ENCODE measurements at places on chromosomes 4 and X. TPM values are rescaled to one million over a fixed set of nuclear protein-coding genes. Genes with fewer than 3 reads are reported as not detected.

Gene SLC10A4
- 3.5 TPM for total RNA-seq

Gene ZFP42
- not detected for total RNA-seq

Gene KLHL4
- total RNA-seq, result 11.8 TPM

Gene CT45A5
- not detected for total RNA-seq

Gene DOK7
- 0.81 TPM for total RNA-seq

Gene IL2
- total RNA-seq, result not detected

Gene IBSP
- 5.6 TPM for total RNA-seq

Gene GPC4
- total RNA-seq, result 25.7 TPM

Gene ZCCHC18
- 8.0 TPM for total RNA-seq

Gene MAGEA2
- 0.77 TPM for total RNA-seq

Gene GAGE12H
- total RNA-seq, result not detected

Gene MND1
- total RNA-seq, result 2.3 TPM

Gene TBC1D8B
- 0.63 TPM for total RNA-seq

Gene CT45A10
- total RNA-seq, result not detected

Gene FAT1
- total RNA-seq, result 32.4 TPM

Gene GYG2
- total RNA-seq, result 63.0 TPM

Gene KLHL13
- total RNA-seq, result 17.3 TPM

Gene HPGD
- 0.31 TPM for total RNA-seq

Gene SLC30A9
- 38.8 TPM for total RNA-seq

Gene TEX11
- total RNA-seq, result not detected

Gene DDIT4L
- 2.5 TPM for total RNA-seq

Gene EREG
- total RNA-seq, result 0.50 TPM

Gene SMS
- 120 TPM for total RNA-seq

Gene SPARCL1
- total RNA-seq, result 111 TPM

Gene RBM3
- total RNA-seq, result 311 TPM

Gene TNMD
- total RNA-seq, result 3.8 TPM

Gene SHOX
- total RNA-seq, result 0.41 TPM

Gene ANKRD50
- total RNA-seq, result 24.3 TPM

Gene CENPVL2
- total RNA-seq, result not detected

Gene ARHGAP10
- 2.8 TPM for total RNA-seq

Gene GAB3
- total RNA-seq, result 13.8 TPM

Gene GAGE2A
- total RNA-seq, result not detected

Gene AKAP14
- total RNA-seq, result not detected

Gene GAGE12F
- not detected for total RNA-seq

Gene SSX2
- not detected for total RNA-seq

Gene TRMT44
- 7.9 TPM for total RNA-seq

Gene SEC31A
- total RNA-seq, result 215 TPM

Gene HS3ST1
- total RNA-seq, result 0.05 TPM

Gene TMEM150C
- total RNA-seq, result 9.7 TPM

Gene DKK2
- total RNA-seq, result 0.44 TPM

Gene PRPS2
- 36.9 TPM for total RNA-seq

Gene IRAK1
- total RNA-seq, result 28.8 TPM

Gene GYPE
- 1.1 TPM for total RNA-seq
